ENCODE measurements at places on chromosomes 11 and 22.

DNA sequence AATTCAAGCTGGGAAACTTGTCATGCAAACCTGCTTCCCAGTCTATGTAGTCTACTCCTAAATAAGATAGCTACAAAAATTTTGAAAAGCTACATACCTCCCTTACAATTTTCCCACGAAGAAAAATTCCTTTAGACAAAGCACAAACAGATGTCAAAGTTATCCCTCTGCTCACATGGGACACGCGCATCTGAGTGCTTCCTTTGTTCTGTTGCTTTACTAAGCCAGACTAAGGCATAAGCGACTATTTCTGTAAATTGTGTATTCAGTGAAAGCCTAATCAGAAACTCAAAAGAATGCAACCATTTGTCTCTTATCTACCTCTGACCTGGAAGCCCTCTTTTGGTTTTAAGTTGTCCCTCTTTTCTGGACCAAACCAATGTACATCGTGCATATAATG lies 583.7 kb upstream of the B3GAT1 start:
- no peak overlapping the region for H3K27ac ChIP-seq
- H3K4me1 ChIP-seq = no peaks in the 10 kb centered on the region
- DNase-seq = no peak
- H3K27me3 ChIP-seq = peaks cover 67% of the 10 kb centered on the region

DNA sequence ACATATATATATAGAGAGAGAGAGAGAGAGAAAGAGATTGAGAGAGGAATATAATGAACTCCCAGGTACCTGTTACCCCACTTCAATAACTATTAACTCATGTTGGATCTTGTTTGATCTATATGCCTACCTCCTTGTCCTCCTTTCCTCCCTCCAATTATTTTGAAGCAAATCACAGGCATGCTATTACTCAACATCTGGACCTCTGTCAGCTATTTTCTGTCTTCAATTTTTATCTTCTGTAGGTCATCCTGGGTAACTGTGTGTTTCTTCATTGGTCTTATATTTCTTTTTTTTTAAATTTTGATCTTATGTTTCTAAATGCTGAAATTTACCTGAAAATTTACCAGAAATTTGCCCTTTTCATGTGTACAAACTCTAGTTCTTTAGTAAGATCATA lies 24.8 kb downstream of the UVRAG start:
- peaks cover 21% of the 10 kb centered on the region for H3K36me3 ChIP-seq
- H3K4me3 ChIP-seq = no peak overlapping the region
- no peaks in the 10 kb centered on the region for H3K27me3 ChIP-seq
- H3K4me1 ChIP-seq = peaks cover 25% of the 10 kb centered on the region

DNA sequence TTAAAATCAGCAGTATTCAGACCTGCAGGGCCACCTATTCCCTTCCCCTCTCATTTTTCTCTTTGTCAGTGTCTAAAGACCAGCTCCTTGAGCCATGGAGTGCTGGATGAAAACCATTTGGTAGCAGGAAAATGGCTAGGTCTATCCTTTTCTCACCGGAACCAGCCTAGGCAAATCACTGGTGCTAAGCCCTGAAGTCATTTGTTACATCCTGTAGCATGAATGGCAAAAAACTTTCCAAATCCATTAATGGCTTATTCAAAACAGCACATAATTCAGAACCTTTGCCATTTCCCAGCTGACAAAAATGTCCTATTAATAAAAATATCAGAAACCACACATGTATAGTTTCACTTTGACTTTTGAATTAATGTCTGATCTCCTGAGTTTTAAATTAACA lies 209.5 kb upstream of the E2F8 start:
- no peak overlapping the region for H3K27ac ChIP-seq
- no peaks in the 10 kb centered on the region for H3K4me1 ChIP-seq
- H3K27me3 ChIP-seq = peaks cover 32% of the 10 kb centered on the region
- H3K36me3 ChIP-seq = no peaks in the 10 kb centered on the region
- H3K4me3 ChIP-seq = no peak overlapping the region

DNA sequence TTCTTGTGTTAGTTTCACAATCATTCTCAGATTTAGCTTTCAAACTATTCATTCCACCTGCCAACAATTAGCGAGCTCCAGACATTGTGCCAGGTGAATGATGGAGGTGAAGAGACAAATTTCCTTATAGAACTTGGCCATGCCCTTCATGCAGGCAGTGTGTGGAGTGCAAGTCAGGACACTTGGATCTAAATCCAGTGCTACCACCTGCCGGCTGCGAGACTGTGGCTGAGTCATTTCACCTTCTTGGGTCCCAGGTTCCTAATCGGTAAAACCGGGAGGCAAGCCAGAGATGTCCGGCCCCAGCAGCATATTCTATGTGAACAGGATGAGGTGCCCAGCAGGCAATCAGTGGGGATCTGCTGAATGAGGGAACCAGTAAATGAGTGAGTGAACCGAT lies 18.6 kb upstream of the EHF start:
- peaks cover 22% of the 10 kb centered on the region for H3K4me1 ChIP-seq
- H3K27me3 ChIP-seq = peaks cover 18% of the 10 kb centered on the region
- no peak overlapping the region for H3K27ac ChIP-seq
- DNase-seq = no peak

GRCh38 chr11:20238712-20239111 lies 78.4 kb upstream of the DBX1 start:
- no peak for DNase-seq
- H3K27ac ChIP-seq = no peak overlapping the region
- no peak overlapping the region for H3K4me3 ChIP-seq
- H3K4me1 ChIP-seq = no peaks in the 10 kb centered on the region

DNA sequence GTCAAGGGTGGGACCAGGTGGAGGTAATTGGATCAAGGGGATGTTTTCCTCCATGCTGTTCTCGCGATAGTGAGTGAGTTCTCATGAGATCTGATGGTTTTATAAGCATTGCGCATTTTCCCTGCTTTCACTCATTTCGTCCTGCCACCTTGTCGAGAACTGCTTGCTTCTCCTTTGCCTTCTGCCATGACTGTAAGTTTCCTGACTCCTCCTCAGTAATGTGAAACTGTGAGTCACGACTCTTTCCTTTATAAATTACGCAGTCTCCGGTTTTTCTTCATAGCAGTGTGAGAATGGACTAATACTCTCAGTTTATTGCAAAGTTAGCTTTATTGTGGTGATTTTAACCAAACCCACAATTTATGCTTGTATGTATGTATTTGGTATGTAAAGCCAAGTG lies 878.5 kb upstream of the ANO3 start:
- H3K36me3 ChIP-seq = no peaks in the 10 kb centered on the region
- no peak overlapping the region for H3K27ac ChIP-seq
- no peak overlapping the region for H3K4me3 ChIP-seq
- DNase-seq = no peak
- no peaks in the 10 kb centered on the region for H3K27me3 ChIP-seq

GRCh38 chr11:122494221-122494620 lies 161.3 kb upstream of the UBASH3B start:
- H3K4me1 ChIP-seq = no peaks in the 10 kb centered on the region
- H3K4me3 ChIP-seq = no peak overlapping the region
- no peak for DNase-seq
- H3K27me3 ChIP-seq = peaks cover 15% of the 10 kb centered on the region
- no peaks in the 10 kb centered on the region for H3K36me3 ChIP-seq
- H3K27ac ChIP-seq = no peak overlapping the region

DNA sequence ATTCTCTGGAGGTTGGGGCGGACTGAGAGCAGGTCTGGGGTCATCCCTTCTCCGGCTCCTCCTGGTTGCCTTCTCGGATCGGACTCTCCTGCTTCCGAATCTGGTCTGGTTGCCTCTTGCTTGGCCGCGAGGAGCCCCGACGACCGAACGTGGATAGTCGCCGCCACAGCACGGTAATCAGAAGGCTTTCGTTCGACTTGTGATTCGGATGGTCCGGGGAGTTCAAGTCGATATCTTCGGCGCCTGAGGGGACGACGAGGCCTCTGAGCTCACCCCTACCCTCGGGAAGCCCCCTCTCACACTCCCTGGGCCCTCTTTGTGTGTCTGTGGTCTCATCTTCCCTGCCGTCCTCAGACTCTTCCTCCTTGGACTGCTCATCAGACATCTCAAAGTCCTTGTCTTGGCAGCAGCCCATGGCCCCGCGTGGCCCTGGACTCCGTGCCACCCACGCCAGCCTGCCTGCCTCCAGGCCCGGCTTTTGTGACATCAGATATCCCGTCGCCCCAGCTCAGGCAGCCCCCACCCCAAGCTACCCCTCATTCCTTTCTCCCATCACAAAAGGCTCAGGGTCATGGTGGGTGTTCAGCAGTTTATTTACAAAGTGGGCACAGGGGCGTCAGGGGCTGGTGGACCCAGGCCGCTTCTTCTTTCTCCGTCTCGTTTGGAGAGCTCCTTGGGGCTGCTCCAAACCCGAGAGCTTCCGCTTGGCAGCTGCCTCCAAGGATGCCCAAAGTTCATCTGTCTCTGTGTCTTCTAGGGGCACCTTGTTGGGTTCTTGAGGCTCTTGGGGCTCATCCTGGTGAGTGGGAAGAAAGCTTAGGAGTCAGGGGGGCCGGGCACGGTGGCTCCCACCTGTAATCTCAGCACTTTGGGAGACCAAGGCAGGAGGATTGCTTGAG lies at the start of gene TEX54:
Gene TEX54 (minus strand): TSS at position 506 of the 899 bp plus-strand sequence.
- no peaks in the 10 kb centered on the region for H3K27me3 ChIP-seq
- H3K36me3 ChIP-seq = peaks cover 77% of the 10 kb centered on the region
- peak within 1 kb of the TSS; percentile 100 for H3K27ac ChIP-seq
- no peak for DNase-seq
- H3K4me1 ChIP-seq = peaks cover 65% of the 10 kb centered on the region
